ENCODE measurements at places on chromosomes 4 and X. TPM values are rescaled to one million over a fixed set of nuclear protein-coding genes. Genes with fewer than 3 reads are reported as not detected.

The WWC2 gene
- total RNA-seq: 42.8 TPM

The CFAP99 gene
- total RNA-seq: not detected

The HAND2 gene
- total RNA-seq: 5.2 TPM

DNA sequence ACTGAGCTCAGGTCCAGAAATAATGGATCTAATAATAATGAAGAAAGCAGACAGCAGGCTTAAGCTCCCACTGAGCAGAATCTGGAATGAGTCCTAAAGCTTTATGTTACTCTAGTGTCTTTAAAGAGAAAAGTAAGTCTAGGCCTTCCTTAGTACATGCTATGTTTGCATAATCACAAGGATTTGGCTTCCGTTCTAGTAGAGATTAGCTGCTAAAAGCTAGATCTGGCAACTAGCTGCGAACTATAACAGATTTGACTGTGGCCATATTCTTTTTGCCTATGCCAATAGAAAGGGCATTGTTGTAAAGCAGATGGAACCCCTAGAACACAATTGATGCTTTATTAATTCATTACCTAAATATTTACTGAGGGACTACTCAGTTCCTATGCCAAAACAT lies 19.0 kb downstream of the COX7B2 start:
- no peak overlapping the region for H3K27ac ChIP-seq
- no peak for DNase-seq
- H3K36me3 ChIP-seq: no peaks in the 10 kb centered on the region
- no peak overlapping the region for H3K4me3 ChIP-seq

The STPG2 gene
- total RNA-seq: 0.33 TPM

The AFF2 gene
- total RNA-seq: 2.1 TPM

GRCh38 chrX:118751950-118752783 lies 24.8 kb downstream of the IL13RA1 start:
- no peaks in the 10 kb centered on the region for H3K36me3 ChIP-seq
- peaks cover 2% of the 10 kb centered on the region for H3K4me1 ChIP-seq
- no peaks in the 10 kb centered on the region for H3K27me3 ChIP-seq
- DNase-seq: no peak
- H3K27ac ChIP-seq: no peak overlapping the region
- no peak overlapping the region for H3K4me3 ChIP-seq

The ANAPC10 gene
- 22.8 TPM for total RNA-seq

- H3K36me3 ChIP-seq: no peaks in the 10 kb centered on the region
- no peak for DNase-seq
- H3K4me3 ChIP-seq: no peak overlapping the region
- H3K27ac ChIP-seq: no peak overlapping the region
- no peaks in the 10 kb centered on the region for H3K27me3 ChIP-seq
These were observed 13.0 kb upstream of the ARX start for GRCh38 chrX:25028726-25029125.

DNA sequence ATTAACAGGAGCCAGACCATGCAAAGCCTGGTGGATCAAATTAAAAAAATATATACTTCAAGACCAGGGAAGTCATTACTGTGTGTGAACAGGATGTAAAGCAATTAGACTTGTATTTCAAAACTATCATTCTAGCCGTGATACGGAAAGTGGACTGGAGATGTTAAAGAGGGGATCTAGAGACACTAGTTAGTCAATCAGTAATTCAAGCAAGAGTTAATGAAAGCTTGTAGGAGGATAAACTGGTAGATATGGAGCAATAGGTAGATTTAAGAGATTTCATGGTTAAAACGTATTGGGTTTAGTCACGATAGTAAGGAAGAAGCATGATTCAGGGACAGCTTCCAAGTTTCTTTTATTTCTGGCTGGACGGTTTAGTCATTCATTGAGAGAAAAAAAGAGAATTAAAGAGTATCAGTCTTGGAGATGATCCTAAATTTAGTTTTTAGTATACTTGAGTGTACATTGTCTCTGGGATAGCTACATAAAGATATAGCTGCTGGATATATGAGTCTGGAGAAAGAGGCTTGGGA lies 3.9 kb downstream of the MAD2L1 start:
- DNase-seq: no peak
- H3K4me3 ChIP-seq: no peak overlapping the region
- H3K27ac ChIP-seq: no peak overlapping the region

GRCh38 chr4:72360075-72360474 lies 208.9 kb downstream of the ADAMTS3 start:
- no peaks in the 10 kb centered on the region for H3K27me3 ChIP-seq
- H3K36me3 ChIP-seq: no peaks in the 10 kb centered on the region
- no peak for DNase-seq
- H3K4me3 ChIP-seq: no peak overlapping the region
- no peaks in the 10 kb centered on the region for H3K4me1 ChIP-seq

DNA sequence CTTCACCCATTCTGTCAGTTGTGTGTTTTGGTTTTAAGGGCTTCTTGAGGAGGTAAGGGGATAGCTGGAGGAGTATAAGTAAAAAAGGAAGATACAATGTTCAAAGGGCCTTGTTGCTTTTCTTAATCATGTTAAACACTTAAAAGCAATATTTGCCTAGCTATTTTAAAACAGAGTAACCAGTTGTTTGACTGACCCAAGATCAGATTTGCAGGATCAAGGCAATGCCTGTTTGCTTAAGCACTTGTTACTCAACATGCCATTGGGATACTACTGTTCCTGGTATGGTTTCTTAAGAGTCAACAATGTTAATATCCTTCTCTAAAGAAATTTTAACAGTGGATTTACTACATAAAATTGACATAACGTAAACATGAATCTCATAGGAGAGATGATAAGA lies 2.6 kb downstream of the DCLK2 start:
- H3K4me3 ChIP-seq: no peak overlapping the region
- no peak overlapping the region for H3K27ac ChIP-seq
- no peaks in the 10 kb centered on the region for H3K4me1 ChIP-seq

- H3K27ac ChIP-seq: no peak overlapping the region
- no peaks in the 10 kb centered on the region for H3K36me3 ChIP-seq
- peaks cover 2% of the 10 kb centered on the region for H3K4me1 ChIP-seq
- no peaks in the 10 kb centered on the region for H3K27me3 ChIP-seq
These were observed 18.0 kb downstream of the ETDC start for GRCh38 chrX:135327299-135327698.

The GAGE13 gene
- not detected for total RNA-seq

The SLC26A1 gene
- total RNA-seq: 0.45 TPM

GRCh38 chrX:48474127-48474526 lies 1.9 kb upstream of the FTSJ1 start:
- no peak for DNase-seq
- H3K4me1 ChIP-seq: no peaks in the 10 kb centered on the region
- H3K27me3 ChIP-seq: no peaks in the 10 kb centered on the region
- H3K4me3 ChIP-seq: no peak overlapping the region
- H3K36me3 ChIP-seq: no peaks in the 10 kb centered on the region

The PCDH18 gene
- 17.2 TPM for total RNA-seq

GRCh38 chr4:106450249-106450648 lies 81.7 kb upstream of the GIMD1 start:
- H3K36me3 ChIP-seq: no peaks in the 10 kb centered on the region
- H3K4me1 ChIP-seq: no peaks in the 10 kb centered on the region
- no peaks in the 10 kb centered on the region for H3K27me3 ChIP-seq
- no peak for DNase-seq
- H3K4me3 ChIP-seq: no peak overlapping the region

- H3K4me3 ChIP-seq: no peak overlapping the region
- no peak for DNase-seq
- H3K27me3 ChIP-seq: no peaks in the 10 kb centered on the region
- no peaks in the 10 kb centered on the region for H3K36me3 ChIP-seq
- no peaks in the 10 kb centered on the region for H3K4me1 ChIP-seq
These were observed 9.9 kb upstream of the SPATA4 start for GRCh38 chr4:176205299-176205698.

- no peaks in the 10 kb centered on the region for H3K27me3 ChIP-seq
- H3K4me3 ChIP-seq: no peak overlapping the region
- no peak for DNase-seq
- H3K27ac ChIP-seq: no peak overlapping the region
- H3K4me1 ChIP-seq: no peaks in the 10 kb centered on the region
- H3K36me3 ChIP-seq: no peaks in the 10 kb centered on the region
These were observed 31.4 kb downstream of the PPP1R2C start for GRCh38 chrX:42746606-42747005.

- H3K4me3 ChIP-seq: no peak overlapping the region
- DNase-seq: no peak
- H3K36me3 ChIP-seq: no peaks in the 10 kb centered on the region
- H3K4me1 ChIP-seq: no peaks in the 10 kb centered on the region
These were observed 98.0 kb downstream of the AMMECR1 start for GRCh38 chrX:110219920-110220319.

The VCX3A gene
- not detected for total RNA-seq

GRCh38 chr4:143397887-143398286 lies 61.2 kb downstream of the GAB1 start:
- H3K27ac ChIP-seq: peak overlapping the region; percentile 95
- no peak for DNase-seq
- H3K36me3 ChIP-seq: no peaks in the 10 kb centered on the region
- no peak overlapping the region for H3K4me3 ChIP-seq

Data from aorta (tissue), 5 donors.